ENCODE measurements at places on chromosomes 7 and 10. TPM values are rescaled to one million over a fixed set of nuclear protein-coding genes. Genes with fewer than 3 reads are reported as not detected.

SPACDR gene
- not detected for total RNA-seq

FANK1 gene
- total RNA-seq: 0.68 TPM

DNA sequence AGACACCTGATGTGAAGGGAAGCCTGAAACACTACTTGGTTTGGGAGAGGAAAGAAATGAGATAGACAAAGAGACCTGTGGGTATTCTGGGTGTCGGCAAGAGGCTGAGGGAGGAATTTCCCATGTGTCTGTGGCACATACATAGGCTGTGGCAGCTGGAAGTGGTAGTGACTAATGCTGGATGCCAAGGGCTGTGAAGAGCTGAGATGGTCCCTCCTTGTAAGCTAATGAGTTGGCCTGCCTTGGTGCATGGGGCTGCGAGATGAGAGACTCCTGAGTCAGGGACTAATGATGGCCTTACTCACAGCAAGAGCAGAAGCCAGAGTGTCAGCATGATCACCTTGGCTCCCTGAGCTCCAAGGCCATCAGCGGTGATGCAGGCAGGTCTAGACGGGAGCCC is 119.0 kb upstream of the EEPD1 start:
- no peak for DNase-seq

- no peak for DNase-seq
These were observed 2.9 kb downstream of the A1CF start for GRCh38 chr10:50882540-50882983.

DNA sequence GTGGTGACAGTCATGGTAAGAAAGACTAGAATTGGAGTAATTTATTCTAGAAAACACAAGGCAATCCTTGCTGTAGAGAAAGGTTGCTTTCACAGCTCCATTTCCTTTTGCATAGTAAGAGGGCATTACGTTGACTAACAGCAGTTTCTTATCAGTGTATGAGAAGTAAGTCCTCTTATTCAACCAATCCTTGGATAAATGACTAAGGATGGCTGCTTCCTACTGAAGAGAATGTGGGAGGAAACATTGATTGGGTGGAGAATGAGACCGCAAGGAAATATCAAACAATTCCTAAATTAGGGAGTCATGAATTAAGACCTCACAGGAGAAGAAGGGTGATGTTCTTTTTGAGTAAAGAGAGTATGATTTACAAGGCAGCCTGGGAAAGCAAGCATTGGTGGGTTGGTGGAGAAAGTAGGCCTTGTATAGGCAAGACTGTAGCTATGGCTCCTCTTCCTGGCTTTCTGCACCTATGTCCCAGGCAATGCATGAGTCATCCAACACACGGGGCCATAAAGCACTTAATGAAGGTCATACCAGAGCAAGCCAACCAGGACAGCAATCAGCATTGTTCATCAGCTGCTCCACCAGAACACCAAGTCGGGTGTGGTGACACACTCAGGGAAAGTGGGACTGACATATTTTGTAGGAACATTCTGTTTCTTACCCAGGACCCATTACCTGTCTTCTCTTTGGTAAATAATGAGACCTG is 5.6 kb downstream of the MGAM start:
- DNase-seq: no peak

DNA sequence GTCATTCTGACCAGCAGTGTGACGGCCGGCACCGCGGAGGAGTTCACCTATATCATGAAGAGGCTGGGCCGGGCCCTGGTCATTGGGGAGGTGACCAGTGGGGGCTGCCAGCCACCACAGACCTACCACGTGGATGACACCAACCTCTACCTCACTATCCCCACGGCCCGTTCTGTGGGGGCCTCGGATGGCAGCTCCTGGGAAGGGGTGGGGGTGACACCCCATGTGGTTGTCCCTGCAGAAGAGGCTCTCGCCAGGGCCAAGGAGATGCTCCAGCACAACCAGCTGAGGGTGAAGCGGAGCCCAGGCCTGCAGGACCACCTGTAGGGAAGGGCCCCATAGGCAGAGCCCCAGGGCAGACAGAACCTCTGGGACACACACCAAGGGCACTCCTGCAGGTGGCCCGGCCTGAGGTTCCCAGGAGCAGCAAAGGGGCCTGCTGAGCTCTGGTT is 9.0 kb downstream of the RBP3 start:
- DNase-seq: no peak

DNA sequence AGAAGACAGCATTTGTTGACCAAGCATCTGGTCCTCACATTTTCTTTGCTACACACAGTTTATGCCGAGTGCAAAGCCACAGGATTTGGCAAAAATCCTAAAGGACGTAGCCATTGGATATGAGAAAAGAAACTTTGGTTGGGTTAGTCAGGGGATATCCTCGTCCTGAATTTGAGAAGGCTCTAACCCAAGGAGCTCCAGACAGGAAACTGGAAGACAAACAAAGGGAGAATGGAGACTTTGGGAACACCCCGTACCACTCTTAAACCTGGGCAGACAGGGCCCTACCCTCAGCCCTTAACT is 146.6 kb upstream of the FRMD4A start:
- DNase-seq: no peak

- DNase-seq: no peak
These were observed 474.1 kb upstream of the STEAP1 start for GRCh38 chr7:89680161-89680560.

GRCh38 chr7:50718876-50719275 is 63.8 kb downstream of the GRB10 start:
- DNase-seq: no peak

GRCh38 chr10:103849880-103850571 is 5.3 kb downstream of the SH3PXD2A start:
- no peak for DNase-seq

DNA sequence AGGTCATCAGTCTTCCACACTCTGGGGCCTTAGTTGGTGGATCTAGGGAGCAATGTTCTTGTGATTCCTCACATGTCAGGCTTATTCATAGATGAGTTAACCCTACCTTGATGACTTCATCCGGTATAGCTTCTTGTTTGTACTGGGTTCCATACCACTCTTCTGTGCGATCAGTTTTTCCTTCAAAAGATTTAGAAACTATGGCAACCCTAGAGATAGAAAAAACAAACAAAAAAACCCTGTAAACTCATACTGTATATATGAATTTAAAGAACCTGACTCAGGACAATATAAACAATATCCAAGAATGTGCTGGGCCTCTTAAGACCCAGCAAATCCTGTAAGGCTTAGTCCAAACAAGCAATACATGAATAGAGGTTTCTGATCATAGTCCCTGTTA is 83.5 kb downstream of the IDE start:
- DNase-seq: no peak

DNA sequence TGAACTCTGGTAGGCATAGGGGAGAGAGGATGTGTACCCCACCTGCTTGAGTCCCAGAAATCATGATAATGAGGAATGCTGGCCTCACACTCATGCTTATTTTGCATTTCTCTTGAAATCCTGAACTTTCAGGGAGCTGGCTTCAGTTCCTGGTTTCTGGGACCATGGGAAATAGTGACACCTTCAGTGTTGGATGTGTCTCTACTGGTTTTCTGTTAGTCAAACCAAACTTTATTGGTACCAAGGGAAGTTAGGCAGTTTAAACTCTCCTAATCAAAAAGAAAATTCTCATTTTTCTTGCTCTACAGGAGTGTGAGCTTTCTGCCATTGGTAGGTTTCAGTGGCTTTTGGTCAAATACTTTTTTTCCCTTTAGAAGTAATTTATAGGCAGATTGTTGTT is 11.8 kb upstream of the PCGF5 start:
- DNase-seq: no peak

GRCh38 chr7:28581351-28581750 is 169.0 kb downstream of the CREB5 start:
- no peak for DNase-seq

DNA sequence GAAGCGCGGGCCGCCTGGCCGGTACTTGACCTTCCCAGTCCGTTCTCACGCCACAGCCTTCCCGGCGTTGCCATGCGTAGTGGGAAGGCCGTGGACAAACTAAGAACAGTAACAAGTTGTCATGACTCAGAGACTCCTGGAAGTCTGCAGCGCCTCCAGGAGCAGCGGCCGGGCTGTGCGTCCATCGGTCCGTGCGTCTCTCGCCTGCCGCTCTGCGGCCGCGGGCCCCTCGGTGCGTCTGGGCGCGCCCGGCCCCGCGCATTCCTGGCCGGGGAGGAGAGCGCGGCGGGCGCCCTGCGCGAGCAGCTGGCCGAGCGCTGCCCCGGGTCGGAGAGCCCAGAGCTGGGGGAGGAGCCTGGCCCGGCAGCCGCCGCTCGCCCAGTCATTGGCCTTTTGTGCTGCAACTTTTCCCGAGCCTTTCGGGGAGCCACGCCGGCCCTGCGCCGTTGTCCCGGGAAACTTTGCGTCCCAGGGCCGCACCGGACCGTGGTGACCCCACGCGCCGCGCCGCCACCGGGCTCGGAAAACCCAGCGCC is 123.7 kb downstream of the TACC2 start:
- DNase-seq: peak; percentile 81
